Ovary (tissue), 10 donors: ENCODE measurements at places on chromosomes 4 and X. TPM values are rescaled to one million over a fixed set of nuclear protein-coding genes. Genes with fewer than 3 reads are reported as not detected.

GRCh38 chr4:186820391-186820891 lies 96.8 kb upstream of the FAT1 start:
- no peaks in the 10 kb centered on the region for H3K27me3 ChIP-seq
- DNase-seq = no peak
- H3K27ac ChIP-seq = no peak overlapping the region
- no peak overlapping the region for H3K4me3 ChIP-seq

DNA sequence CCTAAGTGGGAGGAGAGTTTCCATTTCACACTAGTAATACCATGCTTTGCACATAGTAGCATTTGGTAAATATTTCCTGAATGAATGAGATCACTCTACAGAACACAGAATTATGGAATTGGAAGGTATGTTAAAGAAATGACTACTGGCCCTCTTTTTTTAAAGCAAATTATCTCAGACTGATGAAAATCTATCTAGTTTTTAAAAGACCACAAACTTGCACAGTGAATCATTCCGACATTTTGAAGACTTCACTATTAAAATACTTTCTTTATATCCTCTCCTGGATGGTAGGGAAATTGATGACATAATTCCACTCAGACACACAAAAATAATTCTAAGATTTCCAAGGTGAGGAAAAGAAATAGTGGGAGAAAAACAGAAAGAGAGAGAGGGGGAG lies 68.4 kb upstream of the ETNPPL start:
- no peak overlapping the region for H3K4me3 ChIP-seq
- no peak for DNase-seq
- H3K36me3 ChIP-seq = no peaks in the 10 kb centered on the region

DNA sequence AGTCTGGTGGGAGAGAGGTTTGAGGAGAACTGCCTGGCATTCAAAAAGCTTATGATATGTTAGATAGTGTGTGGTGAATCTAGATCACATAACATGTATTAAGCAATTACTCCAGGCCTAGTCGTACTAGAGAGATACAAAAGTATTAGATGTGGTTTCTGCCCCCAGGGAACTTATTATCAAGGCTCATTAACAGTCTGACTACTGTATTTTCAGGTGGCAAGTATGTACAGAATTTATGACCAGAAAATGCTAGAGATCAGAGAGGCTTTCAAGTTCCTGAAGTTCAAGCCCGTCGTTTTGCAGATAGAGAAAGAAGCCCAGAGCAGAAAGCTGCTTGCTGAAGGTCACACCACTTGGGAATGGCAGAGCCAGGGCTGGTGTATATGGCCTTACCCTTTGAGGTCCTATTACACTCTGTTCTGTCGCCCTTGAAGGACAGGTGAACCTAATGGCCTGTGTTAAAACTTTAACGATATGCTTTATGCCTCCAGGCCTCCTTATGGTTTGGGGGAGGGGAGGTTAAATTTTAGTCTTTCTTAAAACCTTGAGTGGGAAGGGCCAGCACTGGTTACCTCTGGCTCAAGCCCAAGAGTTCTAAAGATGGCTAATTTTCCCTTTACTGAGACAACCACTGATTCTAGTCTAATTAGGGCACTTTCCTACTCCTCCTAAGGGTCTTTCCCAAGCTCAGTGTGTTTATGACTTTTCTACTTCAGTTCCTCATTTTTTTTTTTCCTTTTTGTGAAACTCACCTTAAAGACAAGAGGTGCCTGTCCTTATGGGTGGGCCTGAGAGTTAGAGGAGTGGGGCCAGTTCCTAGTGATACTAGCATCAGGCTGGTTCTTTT lies 19.9 kb downstream of the TMEM164 start:
- no peak overlapping the region for H3K27ac ChIP-seq
- H3K4me1 ChIP-seq = peaks cover 2% of the 10 kb centered on the region
- H3K27me3 ChIP-seq = no peaks in the 10 kb centered on the region
- no peaks in the 10 kb centered on the region for H3K36me3 ChIP-seq
- no peak for DNase-seq

GRCh38 chr4:73885574-73886267 lies 16.5 kb downstream of the CXCL1 start:
- no peak overlapping the region for H3K4me3 ChIP-seq
- no peak for DNase-seq
- H3K4me1 ChIP-seq = no peaks in the 10 kb centered on the region
- no peaks in the 10 kb centered on the region for H3K27me3 ChIP-seq
- no peak overlapping the region for H3K27ac ChIP-seq
- no peaks in the 10 kb centered on the region for H3K36me3 ChIP-seq

GRCh38 chr4:10173037-10173753 lies 56.6 kb upstream of the WDR1 start:
- H3K36me3 ChIP-seq = no peaks in the 10 kb centered on the region
- H3K27me3 ChIP-seq = no peaks in the 10 kb centered on the region
- DNase-seq = no peak
- H3K4me3 ChIP-seq = no peak overlapping the region

HELQ gene
- 17.2 TPM for total RNA-seq

- DNase-seq = no peak
- peaks cover 6% of the 10 kb centered on the region for H3K4me1 ChIP-seq
- no peaks in the 10 kb centered on the region for H3K36me3 ChIP-seq
- no peaks in the 10 kb centered on the region for H3K27me3 ChIP-seq
- H3K4me3 ChIP-seq = no peak overlapping the region
Observed at GRCh38 chr4:7244331-7244665, 52.0 kb downstream of the SORCS2 start.

CT83 gene
- total RNA-seq = not detected
